Subcutaneous adipose tissue (tissue), 4 donors: ENCODE measurements at places on chromosomes 13 and 19. TPM values are rescaled to one million over a fixed set of nuclear protein-coding genes. Genes with fewer than 3 reads are reported as not detected.

Gene FFAR2
- total RNA-seq, result 1.5 TPM

Gene WASF3
- 53.1 TPM for total RNA-seq

Gene NLRP9
- not detected for total RNA-seq

Gene KCNRG
- total RNA-seq, result 1.5 TPM

Gene NLRP4
- total RNA-seq, result not detected

Gene CAMSAP3
- not detected for total RNA-seq

Gene HPN
- 0.17 TPM for total RNA-seq

Gene FBXO27
- total RNA-seq, result 11.0 TPM

Gene ADGRE3
- total RNA-seq, result not detected

Gene TMEM143
- total RNA-seq, result 4.8 TPM

Gene VWA8
- 18.1 TPM for total RNA-seq

Gene EHD2
- 112 TPM for total RNA-seq

Gene R3HDM4
- 37.3 TPM for total RNA-seq

Gene MADCAM1
- total RNA-seq, result 0.38 TPM

Gene CRX
- not detected for total RNA-seq

Gene ARRDC5
- total RNA-seq, result 1.5 TPM

Gene IL11
- total RNA-seq, result not detected

Gene GJA3
- total RNA-seq, result not detected

Gene PSG7
- not detected for total RNA-seq

Gene TEX30
- 7.3 TPM for total RNA-seq

Gene TYK2
- 94.4 TPM for total RNA-seq

Gene PLPPR3
- not detected for total RNA-seq

Gene KLC3
- total RNA-seq, result not detected

Gene FPR3
- total RNA-seq, result 28.5 TPM

Gene LRRC63
- 0.33 TPM for total RNA-seq

Gene PRX
- total RNA-seq, result 8.1 TPM

Gene FPR1
- 35.7 TPM for total RNA-seq

Gene SSC5D
- 7.9 TPM for total RNA-seq

Gene KCNK6
- total RNA-seq, result 3.4 TPM

Gene MBD3L3
- not detected for total RNA-seq

Gene CD33
- total RNA-seq, result 4.7 TPM

Gene BRCA2
- total RNA-seq, result 3.4 TPM

Gene RAP2A
- total RNA-seq, result 55.1 TPM

Gene LRRC4B
- 0.22 TPM for total RNA-seq

Gene C19orf67
- total RNA-seq, result not detected

Gene FOSB
- total RNA-seq, result 2.8 TPM

Gene UBA52
- total RNA-seq, result 791 TPM

Gene NKPD1
- total RNA-seq, result not detected
